ENCODE measurements at places on chromosomes 11 and 22.

- H3K36me3 ChIP-seq, result no peaks in the 10 kb centered on the region
- peaks cover 35% of the 10 kb centered on the region for H3K4me1 ChIP-seq
- no peak for DNase-seq
Measured at GRCh38 chr11:75496305-75496752, 29.4 kb downstream of the GDPD5 start.

GRCh38 chr11:104365676-104366075 lies 201.7 kb upstream of the PDGFD start:
- DNase-seq, result no peak
- H3K4me3 ChIP-seq, result no peak overlapping the region
- H3K27ac ChIP-seq, result no peak overlapping the region
- H3K36me3 ChIP-seq, result no peaks in the 10 kb centered on the region
- H3K27me3 ChIP-seq, result no peaks in the 10 kb centered on the region
- no peaks in the 10 kb centered on the region for H3K4me1 ChIP-seq

- no peak overlapping the region for H3K27ac ChIP-seq
- no peak overlapping the region for H3K4me3 ChIP-seq
- DNase-seq, result no peak
- no peaks in the 10 kb centered on the region for H3K36me3 ChIP-seq
Measured at GRCh38 chr11:69496631-69497220, 15.3 kb downstream of the LINC01488 start.

DNA sequence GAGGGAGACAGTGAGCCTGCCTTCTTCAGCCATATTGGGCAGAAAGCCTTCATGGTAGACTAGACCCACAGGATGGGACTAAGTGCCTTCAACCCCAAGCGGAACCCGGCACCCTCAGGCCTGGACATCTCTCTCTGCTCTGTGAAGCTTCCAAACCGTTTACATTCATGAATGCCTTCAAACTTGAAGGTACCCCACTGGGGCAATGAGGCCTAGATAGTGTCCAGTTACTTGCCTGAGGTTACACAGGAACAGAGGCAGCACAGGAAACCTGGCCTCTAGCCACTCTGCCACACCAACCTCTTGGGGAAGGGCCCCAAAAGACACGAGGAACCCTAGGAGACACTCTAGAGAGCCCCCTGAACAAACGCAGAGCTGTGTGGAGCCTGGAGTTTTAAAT lies 14.5 kb upstream of the CYP2R1 start:
- peaks cover 3% of the 10 kb centered on the region for H3K4me1 ChIP-seq
- H3K4me3 ChIP-seq, result no peak overlapping the region
- peaks cover 12% of the 10 kb centered on the region for H3K27me3 ChIP-seq
- H3K36me3 ChIP-seq, result no peaks in the 10 kb centered on the region
- DNase-seq, result no peak

GRCh38 chr11:79243422-79244210 lies 197.2 kb downstream of the TENM4 start:
- DNase-seq, result no peak
- peak overlapping the region; percentile 93 for H3K27ac ChIP-seq
- H3K4me1 ChIP-seq, result peaks cover 33% of the 10 kb centered on the region
- no peak overlapping the region for H3K4me3 ChIP-seq
- no peaks in the 10 kb centered on the region for H3K36me3 ChIP-seq
- no peaks in the 10 kb centered on the region for H3K27me3 ChIP-seq

- no peaks in the 10 kb centered on the region for H3K36me3 ChIP-seq
- peaks cover 10% of the 10 kb centered on the region for H3K4me1 ChIP-seq
- H3K4me3 ChIP-seq, result peak overlapping the region; percentile 5
- H3K27ac ChIP-seq, result no peak overlapping the region
- H3K27me3 ChIP-seq, result no peaks in the 10 kb centered on the region
Measured at GRCh38 chr11:66101066-66101464, 31.0 kb downstream of the PACS1 start.

GRCh38 chr11:8749202-8749601 lies 66.6 kb downstream of the RPL27A start:
- peaks cover 14% of the 10 kb centered on the region for H3K4me1 ChIP-seq
- H3K4me3 ChIP-seq, result no peak overlapping the region
- no peak for DNase-seq
- no peak overlapping the region for H3K27ac ChIP-seq
- H3K27me3 ChIP-seq, result no peaks in the 10 kb centered on the region
- H3K36me3 ChIP-seq, result peaks cover 7% of the 10 kb centered on the region

DNA sequence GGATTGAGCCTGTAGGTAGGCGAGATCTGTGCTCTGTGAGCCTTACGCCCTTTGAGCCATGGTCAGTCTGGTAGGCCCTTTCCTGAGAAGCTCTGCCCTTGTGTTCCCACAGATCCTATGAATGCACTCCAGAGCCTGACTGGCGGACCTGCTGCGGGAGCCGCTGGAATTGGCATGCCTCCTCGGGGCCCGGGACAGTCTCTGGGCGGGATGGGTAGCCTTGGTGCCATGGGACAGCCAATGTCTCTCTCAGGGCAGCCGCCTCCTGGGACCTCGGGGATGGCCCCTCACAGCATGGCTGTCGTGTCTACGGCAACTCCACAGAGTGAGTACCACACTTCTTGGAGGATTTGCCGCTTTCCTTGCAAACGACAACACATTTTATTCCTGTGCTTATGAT lies 47.4 kb downstream of the MED15 start:
- no peaks in the 10 kb centered on the region for H3K27me3 ChIP-seq
- no peak for DNase-seq
- H3K27ac ChIP-seq, result no peak overlapping the region
- no peak overlapping the region for H3K4me3 ChIP-seq
- H3K4me1 ChIP-seq, result no peaks in the 10 kb centered on the region
- H3K36me3 ChIP-seq, result peaks cover 66% of the 10 kb centered on the region

GRCh38 chr11:119787074-119787461 lies 58.1 kb upstream of the NECTIN1 start:
- no peak overlapping the region for H3K4me3 ChIP-seq
- H3K27me3 ChIP-seq, result peaks cover 10% of the 10 kb centered on the region
- H3K27ac ChIP-seq, result no peak overlapping the region
- no peaks in the 10 kb centered on the region for H3K4me1 ChIP-seq
- no peak for DNase-seq

DNA sequence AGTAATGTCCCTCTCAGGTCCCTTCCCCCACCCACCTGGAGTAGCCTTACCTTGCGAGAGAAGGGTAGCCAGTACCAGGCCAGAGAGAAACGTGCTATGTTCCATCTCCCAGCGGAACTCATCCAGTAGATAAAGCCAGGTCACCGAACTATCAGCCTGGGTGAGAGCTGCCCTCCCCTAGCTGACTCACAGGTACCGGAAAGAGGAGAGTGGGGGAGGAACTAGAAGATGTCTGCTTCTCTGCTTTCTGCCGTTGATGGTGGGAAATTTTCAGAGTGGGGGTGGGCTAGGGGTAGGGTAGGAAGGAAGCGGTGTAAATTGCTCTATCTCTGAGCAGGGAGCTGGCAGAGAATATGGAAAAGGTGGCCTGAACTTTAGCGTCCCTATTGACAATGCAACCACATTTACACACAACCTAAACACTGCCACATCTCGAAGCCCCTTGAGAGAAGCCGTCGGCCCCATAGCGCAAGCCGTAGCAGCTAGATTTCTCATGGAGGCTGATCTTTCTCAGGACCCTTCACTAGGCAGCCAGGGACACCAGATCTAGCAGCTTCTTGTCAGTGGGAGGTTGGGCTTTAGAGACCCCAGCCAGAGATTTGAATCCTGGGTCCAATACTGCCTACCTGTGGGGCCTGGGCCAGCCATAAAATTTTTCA lies at the start of gene CD3D:
Gene CD3D (minus strand): TSS at position 203 of the 659 bp plus-strand sequence. CDS start 98 bp downstream, at position 105.
- peaks cover 7% of the 10 kb centered on the region for H3K4me1 ChIP-seq
- no peak for DNase-seq
- H3K27me3 ChIP-seq, result peaks cover 2% of the 10 kb centered on the region
- no peaks in the 10 kb centered on the region for H3K36me3 ChIP-seq
- no peak within 1 kb of the TSS for H3K27ac ChIP-seq

DNA sequence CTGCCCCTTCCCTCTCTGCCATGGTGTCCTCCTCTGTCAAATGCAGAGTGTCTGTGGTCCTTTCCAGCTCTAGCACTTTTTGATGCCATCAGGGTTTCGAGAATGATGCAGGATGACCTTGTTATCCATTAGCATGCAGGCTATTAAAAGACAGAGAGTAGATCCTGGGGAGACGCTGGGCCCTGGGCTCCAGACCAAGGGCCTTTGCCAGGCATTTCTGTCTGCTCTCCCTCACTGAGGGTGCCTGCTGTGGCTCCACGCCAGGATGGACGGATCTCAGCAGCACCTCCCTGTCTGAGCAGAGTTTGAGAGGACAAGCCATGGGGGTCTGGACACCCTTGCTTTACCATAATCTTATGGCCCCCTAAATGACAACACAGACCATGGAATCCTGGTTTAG lies 110.8 kb upstream of the CD82 start:
- H3K4me1 ChIP-seq, result no peaks in the 10 kb centered on the region
- peaks cover 17% of the 10 kb centered on the region for H3K27me3 ChIP-seq
- H3K27ac ChIP-seq, result no peak overlapping the region
- no peak overlapping the region for H3K4me3 ChIP-seq
- no peaks in the 10 kb centered on the region for H3K36me3 ChIP-seq

DNA sequence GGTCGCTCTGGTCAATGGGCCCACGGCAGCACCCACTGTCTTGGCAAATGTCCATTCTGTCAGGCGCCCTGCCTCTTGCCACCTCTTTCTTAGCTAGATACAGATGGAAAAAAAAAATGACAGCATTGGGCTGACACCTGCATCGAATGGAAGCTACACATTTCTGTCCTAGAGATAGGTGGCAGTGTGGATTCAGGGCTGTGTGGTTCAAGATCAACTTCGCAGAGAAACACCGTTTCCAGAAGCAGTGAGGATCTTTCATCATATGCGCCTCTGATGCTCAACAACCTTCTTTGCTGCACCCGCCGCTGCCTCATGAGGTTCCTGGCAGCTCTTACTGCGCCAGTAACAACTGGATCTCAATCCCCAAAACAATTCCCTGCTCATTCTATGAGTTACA lies 236.3 kb downstream of the KIRREL3 start:
- H3K27me3 ChIP-seq, result no peaks in the 10 kb centered on the region
- no peaks in the 10 kb centered on the region for H3K36me3 ChIP-seq
- H3K4me3 ChIP-seq, result no peak overlapping the region
- H3K4me1 ChIP-seq, result no peaks in the 10 kb centered on the region
- DNase-seq, result no peak

DNA sequence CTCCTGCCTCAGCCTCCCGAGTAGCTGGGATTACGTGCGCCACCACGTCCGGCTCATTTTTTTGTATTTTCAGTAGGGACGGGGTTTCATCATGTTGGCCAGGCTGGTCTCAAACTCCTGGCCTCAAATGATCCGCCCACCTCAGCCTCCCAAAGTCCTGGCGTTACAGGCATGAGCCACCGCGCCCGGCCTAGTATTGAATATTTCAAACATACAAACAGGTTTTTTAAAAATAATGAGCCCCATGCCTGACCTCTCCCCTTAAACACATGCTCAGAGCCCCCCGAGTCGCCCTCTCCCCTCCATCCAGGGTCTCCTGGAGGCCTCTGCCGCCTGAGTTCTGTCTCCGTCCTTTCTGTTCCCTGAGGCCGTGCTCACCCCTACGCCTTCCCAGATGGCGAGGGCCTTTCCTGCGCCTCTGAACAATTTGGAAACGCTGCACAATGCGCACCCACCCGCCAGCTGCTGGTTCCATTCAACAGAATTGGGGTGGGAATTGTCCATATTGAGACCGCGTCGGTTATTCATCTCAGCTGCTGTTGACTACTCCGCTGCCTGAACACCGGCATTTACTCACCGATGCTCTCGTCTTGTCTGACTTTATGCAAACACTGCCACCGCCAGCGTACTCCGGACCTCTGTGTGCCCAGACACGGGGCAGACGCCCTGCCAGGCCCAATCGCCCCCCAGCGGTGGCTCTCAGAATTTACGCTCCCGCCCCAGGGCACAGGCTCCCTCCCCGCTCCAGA lies 13.6 kb upstream of the RNH1 start:
- DNase-seq, result no peak
- H3K4me3 ChIP-seq, result no peak overlapping the region
- H3K36me3 ChIP-seq, result no peaks in the 10 kb centered on the region
- no peak overlapping the region for H3K27ac ChIP-seq
- peaks cover 8% of the 10 kb centered on the region for H3K4me1 ChIP-seq

- no peak overlapping the region for H3K27ac ChIP-seq
- no peaks in the 10 kb centered on the region for H3K27me3 ChIP-seq
- H3K36me3 ChIP-seq, result no peaks in the 10 kb centered on the region
- no peaks in the 10 kb centered on the region for H3K4me1 ChIP-seq
Measured at GRCh38 chr11:128135451-128135850, 451.9 kb downstream of the ETS1 start.

- H3K36me3 ChIP-seq, result no peaks in the 10 kb centered on the region
- H3K4me1 ChIP-seq, result peaks cover 22% of the 10 kb centered on the region
- H3K4me3 ChIP-seq, result no peak overlapping the region
- no peaks in the 10 kb centered on the region for H3K27me3 ChIP-seq
Measured at GRCh38 chr22:29914165-29914564, 31.2 kb downstream of the MTMR3 start.

- no peak overlapping the region for H3K4me3 ChIP-seq
- no peaks in the 10 kb centered on the region for H3K36me3 ChIP-seq
- no peaks in the 10 kb centered on the region for H3K27me3 ChIP-seq
- DNase-seq, result no peak
- H3K4me1 ChIP-seq, result peaks cover 2% of the 10 kb centered on the region
Measured at GRCh38 chr22:28151151-28151816, 232.2 kb upstream of the PITPNB start.
